Activated CD8-positive, alpha-beta memory T cell treated with anti-CD3 and anti-CD28 coated beads, Interleukin-2, amount 50 U/mL, for 4 hours (primary cell): ENCODE measurements at places on chromosomes 5 and 9.

GRCh38 chr9:107387409-107387808 lies 102.2 kb downstream of the KLF4 start:
- no peak for DNase-seq

- DNase-seq: no peak
Measured at GRCh38 chr9:92615790-92616189, 54.1 kb downstream of the IPPK start.

- peak; percentile 32 for DNase-seq
Measured at GRCh38 chr5:52948418-52949076, 40.6 kb upstream of the ITGA2 start.

DNA sequence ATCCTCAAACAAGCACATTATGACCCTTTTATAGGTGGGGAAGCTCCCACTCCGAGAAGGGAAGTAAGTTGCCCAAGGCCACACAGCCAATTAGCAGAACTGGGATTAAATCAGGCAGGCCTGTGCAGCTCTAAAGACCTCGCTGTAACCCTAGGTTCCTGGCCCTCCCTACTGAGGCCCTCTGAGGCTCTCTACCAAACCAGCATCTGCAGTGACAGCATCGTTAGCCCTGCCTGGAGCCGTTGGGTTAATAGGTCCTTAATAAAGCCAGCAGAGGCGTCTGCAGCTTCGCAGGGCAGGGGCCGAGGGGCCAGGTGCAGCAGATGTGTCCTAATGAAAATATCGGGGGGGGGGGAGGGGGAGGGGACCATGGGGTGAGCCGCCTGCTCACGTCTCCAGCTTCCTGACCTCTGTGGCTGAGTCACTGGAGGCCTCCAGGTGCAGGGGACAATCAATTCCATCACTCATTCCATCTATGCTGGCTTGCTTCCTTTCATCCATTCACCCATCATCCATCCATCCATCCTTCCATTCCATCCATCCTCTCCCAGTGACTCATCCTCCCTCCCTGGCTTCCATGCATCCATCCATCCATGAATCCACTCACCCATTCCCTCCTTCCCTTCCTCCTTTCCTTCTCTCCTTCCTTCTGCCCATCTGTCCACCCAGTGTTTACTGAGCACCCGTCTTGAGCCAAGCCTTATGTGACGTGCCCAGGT lies 203.9 kb downstream of the C9orf50 start:
- DNase-seq: no peak

DNA sequence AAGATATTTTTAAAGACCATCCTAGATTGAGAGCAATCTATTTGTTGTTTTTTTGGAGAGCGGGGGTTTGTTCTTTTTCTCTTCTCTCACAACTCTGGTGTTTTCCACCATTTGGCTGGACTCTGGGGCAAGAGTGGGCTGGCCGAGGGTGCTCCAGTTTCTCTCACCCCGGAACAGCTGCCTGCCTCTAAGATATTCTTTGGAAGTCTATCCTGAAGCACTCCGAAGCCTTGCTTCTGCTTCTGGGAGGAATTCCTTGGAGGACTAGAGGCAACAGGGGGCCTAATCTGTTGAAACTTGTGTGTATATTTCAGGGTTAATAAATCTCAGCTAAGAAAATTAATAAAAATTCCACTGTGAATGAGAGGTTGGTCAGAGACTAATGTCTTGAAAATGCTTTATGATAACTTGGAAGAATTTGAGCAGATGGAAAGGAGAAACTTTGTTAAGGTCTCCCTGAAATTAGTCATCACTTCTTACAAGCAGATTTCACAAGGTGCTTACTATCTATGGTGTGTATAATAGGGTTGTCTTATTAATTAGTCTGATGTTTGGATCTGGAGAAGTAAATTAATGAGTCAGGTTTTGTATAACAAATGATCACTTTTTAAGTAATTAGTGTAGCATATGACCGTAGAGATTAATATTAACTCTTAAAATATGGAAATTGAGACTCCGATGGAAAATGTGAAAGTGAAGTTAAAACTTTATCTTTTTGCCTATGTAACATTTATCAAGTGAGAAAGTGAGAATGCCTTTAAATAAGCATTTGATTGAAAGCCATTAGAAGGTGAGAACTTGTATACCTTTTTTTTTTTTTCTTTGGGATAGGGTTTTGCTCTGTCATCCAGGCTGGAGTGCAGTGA lies 4.0 kb downstream of the MAN2A1 start:
- no peak for DNase-seq

GRCh38 chr9:17630531-17630949 lies 51.7 kb downstream of the SH3GL2 start:
- DNase-seq: no peak

- no peak for DNase-seq
Measured at GRCh38 chr5:147036691-147037245, 158.2 kb upstream of the PPP2R2B start.

DNA sequence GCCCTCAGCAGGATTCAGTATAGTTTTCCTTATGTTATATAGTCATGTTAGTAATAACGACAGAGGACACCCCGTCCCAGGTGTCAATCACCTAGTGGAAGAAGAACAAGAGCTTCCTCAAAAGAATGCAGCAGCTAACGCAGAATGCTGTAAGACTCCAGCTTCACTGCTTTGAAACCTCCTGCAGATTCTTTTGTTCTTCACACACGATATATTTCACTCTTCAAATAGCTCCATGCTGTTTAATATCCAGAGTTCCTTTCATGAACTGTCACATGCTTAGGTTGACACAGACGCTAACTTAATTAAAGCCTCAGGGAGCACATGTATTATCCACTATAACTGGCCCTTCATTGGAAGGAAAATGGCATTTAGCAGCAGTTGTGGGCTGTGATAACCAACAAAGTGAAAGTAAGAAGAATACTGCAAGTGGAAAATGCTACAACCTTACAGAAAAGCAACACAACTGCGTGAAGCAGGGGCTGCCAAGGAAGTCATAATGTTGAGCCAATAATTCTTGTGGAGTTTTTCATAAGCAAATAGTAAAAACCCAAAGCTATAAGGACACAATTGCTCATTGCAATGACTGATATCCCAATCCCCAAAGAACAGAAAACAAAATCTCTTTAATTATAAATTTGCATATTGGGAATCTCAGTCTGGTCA lies 387.5 kb downstream of the PLK2 start:
- DNase-seq: no peak

DNA sequence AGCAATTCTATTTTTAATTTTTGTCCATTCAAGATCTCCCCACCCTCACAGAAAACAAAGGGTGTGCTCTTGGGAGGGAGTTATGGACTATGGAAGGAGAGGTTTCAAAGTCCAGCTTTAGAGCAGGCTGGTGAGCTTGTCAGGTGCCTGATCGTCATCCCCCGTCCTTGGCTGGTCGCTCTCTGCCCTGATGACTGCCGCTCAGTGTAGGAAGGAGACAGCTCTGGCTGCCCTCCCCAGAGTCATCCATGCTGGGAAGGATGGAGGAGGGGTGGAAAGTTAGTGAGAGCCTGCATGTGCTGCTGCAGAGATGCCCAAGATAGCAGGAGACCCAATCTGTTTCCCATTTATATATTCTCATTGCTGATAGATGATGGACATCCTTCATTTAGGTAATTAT lies 96.6 kb downstream of the NLN start:
- DNase-seq: no peak

DNA sequence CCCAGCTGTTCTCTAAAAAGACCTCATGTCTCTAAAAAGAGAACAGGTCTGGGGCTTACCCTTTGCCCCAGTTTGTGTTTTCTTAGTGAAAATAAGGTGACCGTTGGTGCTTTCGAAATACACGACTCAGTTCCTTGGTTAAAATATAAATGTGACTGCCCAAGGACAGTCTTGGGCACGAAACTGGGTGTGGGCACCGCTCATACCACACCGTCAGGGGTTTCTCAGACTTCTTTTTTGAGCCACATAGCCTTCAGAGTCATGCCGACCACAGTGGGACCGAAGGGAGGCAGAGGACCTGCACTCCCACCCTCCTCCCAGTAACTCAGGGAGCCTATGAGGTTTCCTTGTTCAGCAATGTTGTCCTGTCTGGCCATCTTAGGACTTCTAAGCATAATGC lies 6.5 kb downstream of the SNX18 start:
- no peak for DNase-seq

GRCh38 chr9:131661568-131662288 lies 78.1 kb downstream of the RAPGEF1 start:
- DNase-seq: peak; percentile 72

DNA sequence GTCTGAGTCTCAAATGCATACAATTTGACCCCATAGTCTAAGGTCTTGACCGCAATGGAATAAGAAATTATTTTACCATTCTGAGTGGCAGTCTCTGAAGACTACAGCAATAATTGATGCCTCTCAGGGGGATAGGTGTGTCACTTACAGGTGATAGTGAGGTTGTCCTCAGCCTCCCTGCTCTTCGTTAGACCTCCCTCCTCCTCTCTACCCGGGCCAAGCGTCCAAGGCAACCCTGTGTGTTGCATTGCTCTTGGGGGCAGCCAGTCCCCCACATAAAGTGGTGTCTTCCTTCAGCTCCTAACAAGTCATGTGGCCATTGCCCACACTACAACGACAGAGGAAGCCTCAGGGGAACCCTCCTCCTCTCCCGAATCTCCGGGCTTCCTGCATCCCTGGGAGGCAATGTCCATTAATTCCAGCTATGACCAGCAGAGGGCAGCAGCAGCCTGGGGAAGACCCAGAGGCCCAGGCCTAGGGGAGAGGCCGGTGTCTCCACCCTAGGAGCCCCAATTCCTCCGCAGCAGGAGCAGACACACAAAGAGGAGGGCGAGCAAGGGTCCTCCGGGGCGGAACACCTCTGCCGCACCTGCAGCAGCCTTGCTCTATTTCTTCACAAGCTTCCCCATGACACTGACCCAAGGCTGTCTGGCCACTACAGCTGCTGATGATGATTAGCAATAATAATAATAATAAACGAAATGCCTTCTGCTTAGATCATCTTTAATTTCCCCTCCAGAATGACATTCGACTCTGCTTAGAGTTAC lies 134.8 kb downstream of the KCNIP1 start:
- DNase-seq: peak; percentile 57

GRCh38 chr9:134031783-134032182 lies 6.5 kb downstream of the BRD3OS start:
- DNase-seq: no peak

DNA sequence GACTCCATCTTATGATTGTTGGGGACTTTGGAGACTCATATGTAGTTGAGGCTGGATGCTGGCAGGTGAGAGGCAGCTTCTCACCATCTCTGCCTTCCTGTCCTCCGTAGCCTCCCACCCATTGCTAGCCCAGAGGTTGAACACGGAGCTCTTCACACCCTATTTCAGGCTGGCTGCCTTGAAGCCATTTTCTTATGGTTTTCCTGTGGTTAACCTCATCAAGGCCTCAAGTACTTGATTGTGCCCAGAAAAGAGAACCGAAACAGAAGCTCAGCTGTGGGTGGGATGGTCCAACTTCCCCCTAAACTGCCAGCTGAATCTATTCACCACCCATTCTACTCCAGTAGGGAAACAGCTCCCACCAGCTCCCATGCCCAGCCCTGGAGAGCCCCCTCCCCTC lies 102.9 kb downstream of the LIFR start:
- DNase-seq: no peak

- DNase-seq: no peak
Measured at GRCh38 chr9:106834888-106835287, 28.1 kb upstream of the ZNF462 start.

GRCh38 chr9:76911971-76912370 lies 6.1 kb upstream of the PRUNE2 start:
- DNase-seq: no peak

GRCh38 chr5:135008981-135009735 lies 24.9 kb downstream of the PITX1 start:
- DNase-seq: no peak

- DNase-seq: no peak
Measured at GRCh38 chr5:100791391-100791790, 111.7 kb downstream of the ST8SIA4 start.

- no peak for DNase-seq
Measured at GRCh38 chr9:21804331-21804730, 1.9 kb downstream of the MTAP start.

GRCh38 chr9:121393318-121393717 lies 23.3 kb upstream of the STOM start:
- no peak for DNase-seq

DNA sequence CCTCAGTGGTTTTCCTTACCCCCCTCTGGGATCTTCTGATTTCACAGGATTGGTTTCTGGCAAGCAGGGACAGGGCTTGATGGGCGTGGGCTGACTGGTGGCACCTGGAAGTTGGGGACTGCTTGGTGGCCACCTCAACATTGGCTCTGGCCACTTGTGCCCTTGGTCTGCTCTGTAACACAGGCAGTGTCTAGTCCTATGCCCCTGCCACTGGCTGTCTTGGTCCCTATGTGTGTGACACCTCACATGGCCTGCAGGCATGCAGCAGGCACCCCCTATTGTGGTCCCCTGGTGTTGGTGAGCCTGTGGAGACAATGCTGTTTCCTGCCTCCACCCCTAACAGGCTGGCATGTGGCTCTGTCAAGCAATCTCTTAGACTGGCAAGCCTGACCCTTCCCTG lies 71.3 kb downstream of the GDA start:
- no peak for DNase-seq

- DNase-seq: no peak
Measured at GRCh38 chr9:70481471-70481870, 67.0 kb upstream of the KLF9 start.

DNA sequence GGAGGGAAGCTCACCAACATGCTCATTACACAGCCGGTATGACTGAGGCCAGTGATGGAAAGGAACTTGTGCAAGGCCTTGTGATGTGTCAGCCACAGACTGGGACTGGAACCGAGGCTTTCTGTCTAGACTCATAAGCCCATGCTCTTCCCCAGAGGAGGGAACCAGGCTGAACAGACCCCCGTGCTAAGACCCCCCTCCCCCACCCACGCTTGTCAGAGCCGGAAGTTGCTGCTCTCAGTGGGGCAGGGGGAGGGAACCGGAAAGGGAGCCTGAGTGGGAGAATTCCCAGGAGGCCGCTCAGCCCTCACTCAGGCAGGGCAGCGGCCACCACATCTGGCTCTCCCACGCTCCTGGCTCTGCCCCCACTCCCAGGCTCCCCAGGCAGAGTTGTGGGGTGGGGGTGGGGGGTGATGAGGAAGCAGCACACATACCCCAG lies 4.1 kb upstream of the PDGFRB start:
- DNase-seq: no peak

- no peak for DNase-seq
Measured at GRCh38 chr5:178525906-178526732, 64.1 kb downstream of the COL23A1 start.

DNA sequence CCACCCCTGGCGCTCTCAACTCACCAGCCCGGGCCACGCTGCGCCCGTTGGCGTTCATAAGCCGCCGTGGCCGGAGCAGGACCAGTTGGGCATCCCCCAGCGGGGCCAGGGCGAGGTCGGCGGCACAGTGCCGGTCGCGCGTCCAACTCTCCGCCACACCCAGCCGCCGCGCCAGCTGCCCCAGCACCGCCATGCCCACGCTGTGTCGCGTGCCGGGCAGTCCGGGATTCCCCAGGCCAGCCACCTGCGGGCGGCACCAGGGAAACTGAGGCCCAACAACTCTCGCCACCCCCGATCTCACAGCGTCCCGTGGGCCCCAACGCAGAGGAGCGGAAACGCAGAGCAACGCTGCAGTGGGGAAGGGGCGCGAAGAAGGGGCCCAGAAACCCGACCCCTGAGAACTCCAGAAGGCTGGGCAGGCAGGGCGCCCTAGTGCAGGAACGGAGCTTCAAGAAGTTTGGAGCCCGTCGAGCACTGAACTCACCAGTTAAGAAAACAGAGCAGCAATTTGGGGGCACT lies 453 bp downstream of the PTRH1 start:
- DNase-seq: no peak
